ENCODE measurements at places on chromosomes 4 and X.
A peak's percentile ranks its signal among the peaks of the same experiment; 100 is the strongest.

- no peak for DNase-seq
These were observed 17.3 kb downstream of the CMC4 start for GRCh38 chrX:155053656-155054055.

DNA sequence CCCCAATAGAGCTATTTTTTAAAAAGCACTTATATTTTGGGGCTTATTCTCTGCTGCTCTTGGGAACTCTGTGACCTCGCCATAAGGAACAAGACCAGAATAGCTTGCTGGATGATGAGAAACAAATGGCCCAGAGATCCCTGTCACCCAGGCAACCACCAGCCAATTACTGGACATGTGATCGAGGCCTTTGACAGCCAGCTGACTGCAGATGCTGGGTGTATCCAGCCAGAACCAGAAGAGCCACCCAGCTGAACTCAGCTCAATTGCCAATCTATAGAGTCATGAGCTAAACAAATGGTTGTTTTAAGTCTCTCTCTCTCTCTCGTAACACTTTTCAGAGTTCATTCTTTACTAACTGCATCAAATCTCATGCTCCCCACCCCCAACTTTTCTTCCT, 24.4 kb upstream of the CITED1 start:
- DNase-seq = no peak

GRCh38 chrX:115367455-115367854, 77.9 kb downstream of the LUZP4 start:
- DNase-seq = no peak

DNA sequence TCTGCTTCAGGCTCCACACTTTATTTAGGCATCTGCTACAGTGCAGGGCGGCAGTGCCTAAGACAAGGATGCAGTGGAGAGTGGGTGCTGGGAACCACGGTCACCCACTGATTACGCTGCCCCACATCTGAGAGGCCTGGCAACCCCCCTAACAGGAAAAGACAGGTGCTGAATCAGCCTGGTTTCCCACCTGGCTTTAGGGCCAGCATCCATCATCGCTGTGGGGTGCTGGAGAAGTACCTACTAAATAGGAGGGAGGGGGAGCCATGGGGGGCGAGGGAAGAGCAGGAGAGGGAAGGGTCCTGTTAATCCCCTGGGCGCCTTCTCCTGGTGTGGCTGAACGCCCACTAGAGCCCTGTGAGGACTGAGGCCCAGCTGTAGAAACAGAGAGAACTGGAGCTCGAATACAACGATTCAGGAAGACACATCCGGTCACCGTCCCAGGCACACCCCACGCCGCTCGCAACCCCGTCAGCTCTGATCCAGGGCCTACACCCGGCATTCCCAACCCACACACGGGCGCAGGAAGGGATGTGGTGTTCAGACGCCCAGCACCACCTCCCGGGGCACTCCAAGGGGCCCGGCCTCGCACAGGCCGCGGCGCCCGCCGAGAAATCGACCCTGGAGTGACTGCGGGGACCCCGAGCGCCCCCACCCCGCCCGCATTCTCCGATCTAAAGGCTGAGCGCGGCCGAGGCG, 554 bp downstream of the DCTD start:
- DNase-seq = peak; percentile 15

DNA sequence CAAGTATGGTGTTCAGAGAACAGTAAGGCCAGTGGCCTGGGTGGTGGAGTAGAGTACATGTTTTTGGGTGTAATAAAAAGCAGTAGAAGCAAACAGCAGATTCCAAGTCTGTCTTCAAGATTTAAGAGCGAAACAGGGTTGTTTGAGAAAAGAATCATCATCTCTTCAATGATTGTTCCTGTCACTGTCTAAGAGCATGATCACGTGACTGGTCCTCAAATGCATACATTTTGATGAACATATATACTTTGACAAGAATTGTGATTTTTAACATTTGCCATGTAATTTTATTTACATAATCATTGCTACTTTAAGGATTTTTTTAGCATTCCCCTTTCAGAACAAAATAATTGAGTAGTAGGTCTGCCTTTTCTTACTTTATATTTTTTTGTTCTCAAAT, 252.6 kb upstream of the GPR101 start:
- no peak for DNase-seq

GRCh38 chrX:103585411-103586313, at the start of gene TCEAL4:
Gene TCEAL4 (plus strand): TSS chrX:103585515. CDS start chrX:103586676, 1,161 bp downstream.
- no peak for DNase-seq

GRCh38 chr4:110878413-110878812, 255.5 kb upstream of the PITX2 start:
- DNase-seq = no peak

- DNase-seq = no peak
These were observed 13.9 kb upstream of the CT47A1 start for GRCh38 chrX:120999413-120999812.

GRCh38 chr4:143961075-143961474, 55.7 kb upstream of the GYPE start:
- no peak for DNase-seq

- no peak for DNase-seq
These were observed 10.9 kb upstream of the TET2 start for GRCh38 chr4:105135785-105136184.

DNA sequence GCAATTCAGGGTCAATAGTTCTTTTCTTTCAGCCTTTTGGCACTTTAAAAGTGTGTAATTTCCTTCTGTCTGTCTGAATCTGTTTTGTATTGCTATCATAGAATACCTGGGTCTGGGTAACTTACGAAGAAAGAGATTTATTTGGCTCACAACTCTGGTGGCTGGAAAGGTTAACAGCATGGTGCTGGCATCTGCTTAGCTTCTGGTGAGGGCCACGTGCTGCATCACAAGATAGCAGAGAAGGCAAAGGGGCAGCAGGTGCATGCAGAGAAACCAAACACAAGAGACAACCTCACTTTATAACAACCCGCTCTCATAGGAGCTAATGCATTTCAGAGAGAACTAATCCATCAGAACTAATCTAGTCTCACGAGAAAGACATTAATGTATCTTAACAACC, 18.8 kb downstream of the RGN start:
- DNase-seq = no peak

DNA sequence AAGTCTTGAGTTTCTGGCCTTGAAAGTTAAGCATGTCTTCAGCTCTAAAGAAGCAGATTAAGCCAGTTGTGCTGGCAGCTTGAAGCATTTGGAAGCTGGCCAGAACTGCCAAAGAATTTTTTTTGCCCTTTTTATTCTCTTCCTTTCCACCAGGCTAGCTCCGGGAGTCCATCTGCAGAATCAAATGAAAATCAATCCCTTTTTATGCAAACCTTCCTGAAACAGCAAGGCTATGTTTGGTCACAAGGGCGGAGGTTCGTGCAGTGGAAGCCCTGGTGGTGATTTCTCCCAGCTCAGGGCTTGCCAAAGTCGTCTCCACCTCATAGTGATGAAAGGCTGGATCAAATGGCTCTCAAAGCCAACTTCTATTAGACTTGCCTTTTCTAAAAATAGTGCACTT, 21.6 kb upstream of the C4orf54 start:
- no peak for DNase-seq

DNA sequence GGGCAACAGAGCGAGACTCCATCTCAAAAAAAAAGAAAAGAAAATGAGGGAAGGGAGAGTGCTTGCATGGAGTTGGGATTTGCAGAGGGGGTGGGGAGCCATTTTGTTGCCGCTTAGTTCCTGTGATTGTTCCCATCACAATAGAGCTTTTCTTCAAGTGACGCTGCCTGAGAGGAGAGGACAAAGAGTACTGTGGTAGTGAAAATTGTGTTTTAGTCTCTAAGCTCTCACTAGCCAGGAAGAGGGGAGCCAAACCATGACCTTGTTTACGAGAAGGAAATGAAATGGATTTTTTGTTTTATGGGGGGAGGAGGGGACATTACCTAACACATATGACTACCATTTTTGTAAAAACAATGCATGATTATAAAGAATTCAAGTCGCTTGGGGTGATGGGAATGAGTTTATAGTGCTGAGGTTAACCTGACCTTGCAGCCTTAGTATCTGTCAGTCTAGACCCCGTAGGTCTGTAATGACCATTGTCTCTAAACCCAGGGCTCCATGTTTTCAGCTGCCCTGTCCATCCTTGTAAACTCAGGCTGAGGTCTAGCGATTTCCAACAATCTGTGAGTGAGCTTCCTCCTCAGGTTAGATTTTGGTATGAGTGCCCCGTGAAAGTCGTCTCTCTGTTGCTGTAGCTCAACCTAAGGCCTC, 18.8 kb downstream of the SRD5A3 start:
- no peak for DNase-seq

DNA sequence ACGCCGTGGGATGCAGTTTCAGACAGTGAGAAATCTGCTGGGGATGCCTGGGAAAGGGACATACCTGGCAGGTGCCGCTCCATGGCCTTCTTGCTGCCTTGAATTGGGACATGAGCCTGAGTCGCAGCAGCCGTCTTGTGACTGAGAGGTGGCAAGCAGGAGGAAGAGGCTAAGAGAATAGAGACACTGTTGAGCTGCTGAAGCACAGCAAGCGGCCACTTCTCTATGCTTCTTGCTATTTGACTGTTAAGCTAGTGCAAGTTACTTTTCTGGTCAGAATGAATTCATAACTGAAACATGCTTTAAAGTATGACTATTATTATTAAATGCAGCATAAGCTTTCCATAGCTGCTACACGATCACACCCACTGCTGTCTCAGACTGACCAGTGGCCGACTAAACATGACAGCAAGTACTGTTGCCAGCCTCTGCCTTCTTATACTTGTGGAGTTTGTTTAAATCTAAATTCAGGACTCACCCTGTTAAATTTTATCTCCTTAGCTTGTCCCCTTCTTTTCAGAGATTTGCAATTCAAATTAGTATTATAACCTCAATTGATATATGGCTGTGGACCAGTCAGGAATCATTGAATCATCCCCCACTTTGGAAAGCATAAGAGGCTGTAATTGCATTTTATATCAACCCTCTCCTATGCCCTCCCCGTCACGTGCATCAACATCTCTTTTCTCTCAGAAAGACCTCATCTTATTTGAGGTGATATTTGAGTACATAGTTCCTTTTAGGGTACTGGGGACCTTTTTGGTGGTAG, 24.8 kb upstream of the ACSL1 start:
- no peak for DNase-seq

DNA sequence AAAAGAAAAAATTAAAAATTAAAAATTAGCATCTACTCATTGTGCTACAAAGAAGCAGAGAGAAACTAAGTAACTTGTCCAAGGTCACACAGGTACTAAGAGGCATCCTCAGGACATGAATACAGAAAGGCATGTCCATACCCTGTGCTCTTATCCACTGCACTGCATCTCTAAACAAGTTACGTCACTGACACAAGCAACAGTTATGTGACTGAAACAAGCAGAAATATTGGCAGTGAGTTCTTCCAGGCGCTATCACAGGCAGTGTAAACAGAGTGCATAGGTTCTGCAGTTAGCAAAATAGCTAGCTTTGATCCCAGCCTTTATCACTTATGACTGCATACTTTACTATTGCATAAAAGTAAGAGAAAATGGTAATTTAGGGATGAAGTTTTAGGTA, 7.9 kb downstream of the VEGFC start:
- no peak for DNase-seq

- DNase-seq = peak; percentile 72
These were observed 69.8 kb downstream of the DTHD1 start for GRCh38 chr4:36351082-36351666.

- DNase-seq = no peak
These were observed 45.0 kb upstream of the MSANTD1 start for GRCh38 chr4:3203971-3204431.

DNA sequence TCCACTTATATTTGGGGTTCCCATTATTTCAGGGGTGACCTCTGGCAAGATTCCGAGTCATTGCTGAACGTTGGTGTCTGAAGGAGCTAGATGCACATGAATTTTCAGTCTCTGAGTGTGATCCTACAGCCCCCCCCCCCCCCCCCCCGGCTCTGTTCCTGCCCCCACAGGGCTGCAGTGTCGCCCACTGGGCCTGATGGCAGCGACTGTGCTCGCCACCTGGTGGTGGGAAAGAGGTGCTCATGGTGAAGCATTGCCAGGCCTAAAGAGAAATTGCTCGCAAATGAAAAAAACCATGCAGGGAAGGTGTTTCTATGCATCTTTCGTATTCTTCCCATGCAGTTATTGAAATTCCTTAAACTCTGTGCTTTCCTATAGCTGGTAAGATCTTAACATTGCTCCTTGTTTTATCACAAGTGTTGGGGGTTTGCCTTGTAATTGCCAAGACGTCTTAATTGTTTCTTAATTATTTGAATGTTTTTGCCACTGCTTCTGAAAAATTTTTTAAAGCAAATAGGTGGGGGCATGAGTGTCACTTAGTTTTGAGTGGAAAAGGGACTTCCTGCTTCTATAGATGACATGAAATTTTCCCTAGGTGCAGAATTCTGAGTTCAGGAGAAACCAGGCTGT, 63.2 kb downstream of the CLDN22 start:
- peak; percentile 13 for DNase-seq

GRCh38 chr4:62133977-62134376, 933.9 kb downstream of the ADGRL3 start:
- DNase-seq = no peak

DNA sequence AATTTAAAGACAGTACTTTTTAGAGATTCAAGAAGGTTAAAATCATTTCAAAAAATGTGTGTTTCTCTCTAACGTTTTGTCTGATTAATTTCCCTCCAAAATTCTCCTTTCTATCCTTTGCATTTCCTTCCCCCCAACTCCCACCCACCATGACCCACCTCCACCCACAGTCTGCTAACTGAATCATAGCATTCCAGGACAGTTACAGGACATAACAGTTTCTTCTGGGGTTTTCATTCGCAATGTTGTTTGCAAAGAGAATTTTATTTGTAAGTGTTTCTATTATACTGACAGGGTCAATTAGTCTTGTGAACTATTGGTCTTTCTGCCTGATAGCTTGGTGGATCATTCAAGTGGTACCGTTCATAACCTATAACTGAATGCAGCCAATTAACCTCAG, 53.7 kb downstream of the ANAPC10 start:
- no peak for DNase-seq
